Epithelial cell of proximal tubule (primary cell): ENCODE measurements at places on chromosomes 6 and 20.

DNA sequence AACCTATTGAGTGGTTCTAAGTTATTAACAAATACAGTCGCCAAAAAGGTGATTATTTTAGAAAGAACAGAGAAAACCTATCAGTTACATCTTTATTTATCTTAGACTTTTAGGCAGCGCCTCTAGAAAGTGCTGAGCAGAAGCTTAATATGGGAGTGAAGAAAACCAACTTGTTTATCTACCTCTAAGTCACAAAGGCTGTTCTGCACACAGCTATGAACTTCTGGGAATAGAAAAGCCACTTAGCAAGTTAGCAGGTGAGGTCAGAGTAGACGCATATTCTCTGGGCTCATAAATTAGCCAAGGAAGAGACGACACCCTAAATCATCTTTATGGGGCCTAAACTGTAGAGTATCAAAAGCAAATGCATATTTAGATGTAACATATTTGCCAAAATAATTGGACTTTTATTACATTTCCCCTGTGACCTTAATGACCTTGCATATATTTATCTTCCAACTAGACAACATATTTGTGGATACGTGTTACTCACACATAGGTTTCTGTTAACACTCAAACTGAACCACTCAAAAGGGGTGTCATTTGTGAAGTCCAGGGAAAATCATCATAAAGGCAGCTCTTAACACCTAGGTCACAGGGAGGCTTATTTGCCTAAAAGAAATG lies 267.1 kb downstream of the ADGB start:
- DNase-seq = no peak

DNA sequence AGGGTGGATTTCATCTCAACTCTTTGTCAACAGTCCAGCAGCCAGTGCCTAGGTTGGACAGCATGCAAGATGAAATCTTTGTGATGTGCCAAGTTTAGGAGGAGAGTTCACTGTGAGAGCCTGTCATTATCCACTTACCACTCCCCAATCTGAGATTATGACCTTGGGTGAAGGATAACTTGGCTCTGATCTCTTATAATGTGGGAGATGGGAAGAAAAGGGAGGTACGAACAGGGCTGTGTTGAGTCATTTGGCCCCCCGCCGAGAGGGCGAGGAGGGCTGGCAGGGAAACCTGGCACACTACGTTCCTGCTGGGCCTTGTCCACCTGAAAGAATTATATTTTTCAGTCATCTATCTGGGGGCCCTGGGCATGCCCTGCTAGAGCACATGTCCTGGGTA lies 35.8 kb downstream of the LAMA4 start:
- no peak for DNase-seq

- no peak for DNase-seq
Measured at GRCh38 chr6:149895048-149895590, 2.8 kb downstream of the RAET1E start.

GRCh38 chr6:111600588-111601445 lies 4.9 kb downstream of the TRAF3IP2 start:
- DNase-seq = no peak
